ENCODE measurements at places on chromosomes 7 and 10.

- DNase-seq: no peak
These were observed at the start of gene CHRM2 for GRCh38 chr7:136868496-136869000. Gene CHRM2, plus strand, starts transcription at chr7:136868652. Its CDS starts 146,214 bp downstream, at chr7:137014866.

DNA sequence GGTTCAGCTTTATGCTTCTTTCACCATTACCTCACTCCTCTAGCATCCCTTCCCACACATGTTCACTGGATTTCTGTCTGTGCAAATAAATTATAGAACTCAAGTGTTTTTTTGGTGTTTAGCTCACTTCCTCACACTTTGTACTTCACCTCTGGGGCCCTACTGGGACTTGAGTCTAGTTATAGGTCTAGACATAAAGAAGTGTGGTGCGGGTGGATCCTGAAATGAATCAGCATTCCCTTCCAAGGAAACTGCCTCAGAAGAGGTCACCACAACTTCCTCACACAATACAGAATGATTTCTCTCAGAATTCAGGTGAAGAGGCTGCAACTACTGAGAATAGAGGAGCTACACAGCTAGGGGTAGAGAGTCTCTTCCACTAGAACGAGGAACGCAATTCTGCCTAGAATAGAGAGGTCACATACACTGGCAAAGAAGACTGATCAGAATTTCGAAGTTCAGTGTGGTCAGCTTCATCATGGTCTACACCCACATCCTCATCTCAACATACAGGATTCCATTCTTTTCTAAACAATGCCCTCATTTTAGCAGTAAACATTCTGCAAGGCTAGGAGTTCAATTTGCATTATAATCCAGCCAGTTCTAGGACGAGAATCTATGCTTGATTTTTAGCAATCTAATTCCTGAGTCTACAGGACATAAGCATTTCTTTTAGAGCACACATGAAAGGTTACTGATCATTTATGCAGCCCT is 938.7 kb upstream of the PHF14 start:
- DNase-seq: no peak

GRCh38 chr10:87961314-87961713 is 97.9 kb downstream of the PTEN start:
- DNase-seq: no peak

DNA sequence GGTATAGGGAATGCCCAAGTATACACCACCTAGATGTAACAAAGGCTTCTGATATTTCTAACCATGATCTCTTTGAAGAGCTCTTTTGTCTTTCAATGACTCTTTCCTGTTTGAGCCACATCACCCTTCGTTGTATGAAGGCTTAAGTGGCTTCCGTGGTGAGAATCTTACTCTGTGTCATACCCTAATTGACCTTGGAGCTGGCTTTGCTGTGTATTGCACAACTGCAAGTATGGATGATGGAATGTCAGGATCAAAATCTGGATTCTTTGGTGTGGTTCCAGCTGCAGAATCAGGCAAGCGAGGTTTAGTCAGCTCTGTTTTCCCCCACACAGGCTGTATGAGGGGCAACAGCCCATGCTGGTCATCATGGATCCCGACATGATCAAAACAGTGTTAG is 16.0 kb downstream of the CYP3A43 start:
- no peak for DNase-seq

DNA sequence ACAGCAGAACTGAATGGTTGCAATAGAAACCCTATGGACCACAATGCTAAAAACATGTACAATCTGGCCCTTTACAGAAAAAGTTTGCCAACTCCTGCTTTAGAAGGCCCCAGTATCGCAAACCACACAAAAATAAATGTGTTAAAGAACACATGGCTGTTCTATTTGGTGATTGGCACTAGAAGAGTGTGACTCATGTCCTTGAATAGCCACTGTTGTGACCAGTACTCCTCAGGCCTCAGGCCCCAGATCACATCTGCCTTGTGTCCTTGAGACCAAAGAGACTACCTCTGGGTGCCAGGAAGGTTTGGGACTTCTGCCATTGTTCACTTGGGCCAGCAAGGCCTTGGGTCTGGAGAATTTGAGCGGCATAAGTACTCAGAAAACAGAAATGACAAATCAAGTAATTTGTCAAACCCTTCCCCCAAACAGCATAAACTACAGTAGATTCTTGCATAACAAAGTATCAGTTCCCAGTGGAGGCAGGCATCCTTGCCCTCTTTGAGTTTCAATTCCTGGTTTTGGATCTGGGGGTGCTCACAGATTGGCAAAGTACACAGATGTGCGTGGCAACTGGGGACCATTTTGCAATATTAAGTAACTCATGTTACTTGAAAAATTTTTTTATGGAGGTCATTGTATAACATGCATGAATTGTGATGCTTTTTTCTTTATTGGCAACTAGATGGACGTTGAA is 50.2 kb downstream of the MTURN start:
- DNase-seq: no peak

DNA sequence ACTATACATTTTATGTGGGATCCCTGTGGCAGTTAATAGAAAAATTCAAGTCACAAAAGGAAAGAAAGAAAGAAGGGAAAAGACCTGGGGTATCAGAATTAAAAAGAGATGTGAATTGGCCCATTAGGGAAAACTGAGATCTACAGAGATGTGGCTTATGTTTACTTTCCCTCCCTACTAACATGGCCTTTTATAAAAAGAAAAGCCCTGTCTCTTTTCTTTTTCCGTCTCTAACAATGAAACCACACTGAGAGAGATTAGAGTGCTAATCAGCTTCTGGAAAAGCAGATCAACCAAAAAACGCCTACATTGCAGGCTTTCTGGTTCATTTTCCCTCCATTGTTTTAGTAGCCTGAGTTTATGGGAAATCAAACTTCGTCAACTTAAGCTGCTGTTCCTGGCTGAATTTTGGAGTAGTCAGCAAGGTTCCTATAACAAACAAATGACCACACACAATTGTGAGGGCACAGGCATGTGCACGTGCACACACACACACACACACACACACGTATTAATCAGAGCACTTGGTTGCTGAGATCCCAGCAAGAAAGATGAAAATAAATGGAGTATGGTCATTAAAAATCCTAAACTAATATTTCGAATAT is 235.1 kb downstream of the SORCS1 start:
- no peak for DNase-seq

DNA sequence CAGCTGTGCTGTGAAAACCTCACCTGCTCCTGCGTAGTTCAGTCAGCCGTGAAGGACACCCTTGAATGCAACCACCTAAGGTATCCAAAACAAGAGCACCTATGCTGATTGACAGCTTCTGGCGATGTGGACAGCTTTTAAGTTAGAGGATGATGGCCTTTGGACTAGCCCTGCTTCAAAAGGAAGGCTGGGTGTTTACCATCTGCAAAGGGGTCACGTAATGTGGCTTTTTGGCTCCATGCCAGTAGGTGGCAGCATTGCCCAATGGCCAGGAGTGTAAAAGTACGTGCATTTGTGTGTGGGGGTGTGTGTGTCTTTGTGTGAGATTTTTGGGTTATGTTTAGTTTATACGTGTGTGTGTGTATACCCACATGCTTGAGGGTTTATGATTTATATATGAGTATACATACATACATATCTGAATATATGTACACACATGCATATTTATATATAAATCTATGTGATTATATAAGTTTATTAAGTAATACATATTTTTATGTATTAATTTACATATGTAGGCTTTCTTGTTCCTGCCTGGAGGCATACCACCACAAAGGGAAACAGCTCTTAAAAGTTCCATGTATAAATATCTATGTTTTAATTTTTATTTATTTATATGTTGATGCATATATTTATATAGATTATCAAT is 236.3 kb upstream of the ANKRD30A start:
- DNase-seq: peak; percentile 4

DNA sequence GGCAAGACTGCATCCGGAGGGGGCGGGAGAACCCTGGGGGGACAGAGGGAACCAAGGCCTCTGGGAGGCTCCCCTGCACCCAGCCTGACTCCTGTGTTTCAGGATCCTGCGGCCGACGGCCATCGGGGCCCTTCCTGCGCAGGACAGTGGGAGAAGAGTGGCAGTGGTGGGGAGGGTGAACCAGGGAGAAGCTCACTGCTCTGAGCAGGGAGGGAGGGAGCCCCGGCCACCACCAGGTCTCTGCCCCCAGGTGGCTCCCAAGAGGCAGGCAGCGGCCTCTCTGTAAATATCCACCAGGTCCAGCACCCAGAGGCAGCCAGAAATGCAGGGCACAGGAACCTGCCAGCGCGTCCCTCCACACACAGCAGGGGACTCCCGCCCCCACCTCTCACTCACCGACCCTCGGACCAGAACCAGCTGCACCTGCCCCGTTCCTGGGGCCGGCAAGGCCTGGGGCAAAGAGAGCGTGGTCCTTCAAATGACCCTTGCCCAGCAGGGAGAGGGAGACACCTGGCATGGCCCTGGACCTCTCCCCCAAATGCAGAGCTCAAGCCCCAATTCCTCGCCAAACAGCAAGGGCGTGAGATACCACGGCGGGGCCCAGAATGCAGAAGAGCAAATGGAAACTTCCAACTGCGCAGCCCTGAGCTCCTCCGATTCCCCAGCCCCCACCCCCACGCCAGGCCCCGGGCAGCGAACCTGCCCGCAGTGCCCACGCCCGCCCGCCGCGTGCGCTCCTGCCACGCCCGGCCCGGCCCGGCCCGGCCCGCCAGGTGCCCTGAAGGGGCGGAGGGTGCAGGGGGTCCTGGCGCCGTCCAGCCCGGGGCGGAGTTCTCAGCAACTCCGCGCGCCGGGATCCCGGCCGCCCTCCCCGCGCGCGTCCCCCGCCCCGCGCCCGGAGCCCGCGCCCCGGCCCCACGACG is 805 bp downstream of the RASGEF1A start:
- no peak for DNase-seq

- no peak for DNase-seq
These were observed 23.1 kb upstream of the ZC3HAV1L start for GRCh38 chr7:139058943-139059342.

GRCh38 chr10:7027913-7028808 is 382.7 kb downstream of the SFMBT2 start:
- DNase-seq: no peak

DNA sequence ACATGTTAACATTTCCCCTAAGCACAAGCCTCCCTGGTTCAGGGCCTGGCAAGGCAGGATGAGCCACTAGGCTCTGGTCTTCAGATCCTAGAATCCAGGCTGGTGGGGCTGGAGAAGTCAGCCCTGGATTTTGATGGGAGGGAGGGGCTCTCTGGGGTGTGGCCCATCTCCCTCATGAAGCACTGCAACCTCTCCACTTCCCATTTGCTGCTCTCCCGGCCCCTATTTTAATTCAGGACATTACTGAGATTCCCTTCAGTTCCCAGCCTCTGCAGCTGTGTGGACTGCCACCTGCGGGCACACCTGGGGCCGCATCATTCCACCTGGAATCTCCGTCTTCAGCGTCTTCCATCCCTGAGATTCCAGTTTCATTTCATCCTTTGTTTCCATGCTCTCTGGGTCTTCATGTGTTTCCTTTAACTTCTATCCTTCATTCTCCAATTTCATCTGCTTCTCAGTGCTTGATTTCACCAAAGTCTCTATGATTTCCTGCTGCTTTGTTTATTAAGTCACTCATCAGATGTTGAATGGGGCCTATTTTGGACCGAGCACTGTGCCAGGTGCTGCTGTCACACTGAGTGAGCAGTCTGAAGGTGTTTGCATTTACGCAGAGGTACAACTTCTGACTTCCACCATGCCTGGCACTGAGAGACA is 253.6 kb downstream of the WDR37 start:
- DNase-seq: no peak

DNA sequence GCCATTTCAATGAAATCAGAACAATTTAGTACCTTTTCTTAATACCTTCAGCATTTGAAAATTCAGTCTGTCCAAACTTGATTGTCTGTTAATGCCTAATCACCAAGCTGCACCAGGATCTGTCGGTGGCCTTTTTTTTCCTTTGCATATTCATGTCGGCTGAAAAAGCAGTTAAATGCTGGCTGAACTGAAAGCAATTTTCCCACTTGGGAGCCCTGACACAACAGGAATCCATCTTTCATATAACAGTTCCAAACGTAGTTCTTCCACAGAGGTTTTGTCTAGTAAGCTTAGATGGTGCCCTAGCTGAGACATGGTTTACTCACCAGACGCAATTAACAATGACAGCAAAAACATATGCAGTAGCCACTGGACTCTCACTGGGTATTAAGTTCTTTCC is 83.6 kb upstream of the CHCHD3 start:
- DNase-seq: no peak

DNA sequence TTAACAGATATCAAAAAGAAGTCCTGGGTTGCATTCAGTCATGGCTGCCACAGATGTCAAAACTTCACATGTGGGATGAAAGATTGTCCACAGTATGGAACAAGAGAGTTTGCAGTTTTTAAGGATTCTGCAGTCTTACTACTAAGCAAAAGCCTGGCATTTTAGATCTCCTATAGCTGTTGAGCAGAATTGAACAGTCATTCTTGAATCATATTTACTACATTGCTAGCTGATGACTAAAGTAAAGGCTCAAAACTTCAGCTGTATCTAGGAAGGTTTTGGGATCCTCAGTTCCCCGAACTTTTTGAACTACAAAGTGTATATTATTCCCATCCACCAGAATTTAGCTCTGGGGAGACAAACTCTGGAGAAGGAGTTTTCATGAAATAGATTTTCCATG is 31.0 kb downstream of the BET1 start:
- DNase-seq: no peak

DNA sequence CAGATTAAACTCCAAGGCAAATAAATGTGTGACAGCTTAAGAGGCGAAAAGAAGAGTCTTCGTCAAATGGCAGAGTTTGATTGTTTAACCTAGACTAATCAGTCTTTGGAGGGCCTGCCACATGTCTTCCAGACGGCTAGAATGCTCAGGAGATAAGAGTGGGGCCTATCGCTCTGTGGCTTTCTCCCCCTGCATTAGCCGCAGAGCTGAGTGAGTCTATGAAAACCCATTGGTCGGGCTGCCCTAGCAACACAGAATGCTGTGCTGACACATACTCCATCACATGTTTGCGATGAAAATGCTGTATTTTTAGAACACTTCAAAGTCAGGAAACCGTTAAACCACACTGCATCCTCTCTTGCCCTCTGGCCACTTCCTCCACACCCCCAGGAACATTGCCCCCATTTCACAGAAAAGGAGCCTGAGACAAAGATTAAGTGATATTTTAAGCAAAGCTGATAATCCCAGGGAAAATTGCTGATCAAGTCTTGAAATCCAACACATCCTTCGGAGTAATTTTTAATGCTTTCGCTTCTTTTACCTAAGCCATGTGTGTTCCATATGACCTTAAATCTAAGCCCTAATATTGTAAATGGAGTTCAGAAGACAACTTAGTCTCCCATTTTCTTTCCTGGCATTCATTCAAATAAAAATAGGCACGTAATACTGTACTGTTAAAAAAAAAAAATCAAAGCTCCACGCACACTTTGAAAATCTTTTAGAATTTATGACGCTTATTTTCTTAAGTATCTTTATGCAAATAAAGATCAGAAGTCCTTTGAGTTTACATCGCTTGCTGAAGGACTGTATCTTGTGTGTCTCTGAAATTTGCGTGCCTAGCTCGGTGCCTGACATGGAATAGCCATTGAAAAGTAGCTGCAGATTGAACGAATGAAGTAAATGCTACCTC is 161.2 kb downstream of the CELF2 start:
- no peak for DNase-seq
